ENCODE measurements at places on chromosomes 7 and 10.

GRCh38 chr10:83541046-83541445 is 598.3 kb upstream of the GHITM start:
- no peak for DNase-seq

GRCh38 chr10:91775731-91776130 is 22.5 kb upstream of the TNKS2 start:
- no peak for DNase-seq

DNA sequence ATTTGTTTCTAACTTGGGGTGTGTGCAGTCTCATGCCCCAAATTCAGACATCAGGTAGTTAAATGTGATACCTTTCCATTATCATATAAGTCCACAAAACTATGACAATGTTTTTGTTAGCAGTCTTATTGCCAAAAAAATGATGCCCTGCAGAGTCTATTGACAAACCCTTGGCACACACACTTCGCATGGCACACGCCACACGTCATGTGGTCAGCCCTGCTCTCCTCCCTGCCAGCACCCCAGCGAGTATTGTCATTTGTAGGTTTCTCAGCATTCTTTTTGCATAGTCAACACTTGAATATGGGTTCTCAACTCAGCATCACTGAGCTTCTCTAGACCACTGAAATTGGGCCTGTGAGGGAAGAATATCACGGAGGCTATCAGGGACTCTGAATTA is 356.0 kb downstream of the INHBA start:
- no peak for DNase-seq

DNA sequence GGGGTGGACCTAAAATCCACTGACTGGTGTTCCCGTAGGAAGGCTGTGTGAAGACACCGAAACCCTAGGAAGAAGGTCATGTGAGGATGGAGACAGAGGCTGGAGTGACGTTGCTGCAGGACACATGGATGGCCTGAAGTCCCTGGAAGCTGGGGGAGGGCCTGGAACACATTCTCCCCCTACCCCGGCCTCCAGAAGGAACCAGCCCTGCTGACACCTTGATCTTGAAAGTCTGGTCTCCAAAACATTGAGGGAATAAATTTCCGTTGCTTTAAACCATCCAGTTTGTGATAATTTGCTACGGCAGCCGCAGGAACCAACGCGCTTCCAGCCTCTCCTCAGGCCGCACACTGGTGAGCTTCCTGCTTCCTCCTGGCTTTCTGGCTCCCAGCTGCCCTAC is 288.2 kb downstream of the GLRX3 start:
- DNase-seq, result no peak

- DNase-seq, result no peak
Measured at GRCh38 chr10:72690071-72690755, 1.7 kb upstream of the MCU start.

GRCh38 chr10:91444211-91445182 is 34.4 kb downstream of the HECTD2 start:
- no peak for DNase-seq

DNA sequence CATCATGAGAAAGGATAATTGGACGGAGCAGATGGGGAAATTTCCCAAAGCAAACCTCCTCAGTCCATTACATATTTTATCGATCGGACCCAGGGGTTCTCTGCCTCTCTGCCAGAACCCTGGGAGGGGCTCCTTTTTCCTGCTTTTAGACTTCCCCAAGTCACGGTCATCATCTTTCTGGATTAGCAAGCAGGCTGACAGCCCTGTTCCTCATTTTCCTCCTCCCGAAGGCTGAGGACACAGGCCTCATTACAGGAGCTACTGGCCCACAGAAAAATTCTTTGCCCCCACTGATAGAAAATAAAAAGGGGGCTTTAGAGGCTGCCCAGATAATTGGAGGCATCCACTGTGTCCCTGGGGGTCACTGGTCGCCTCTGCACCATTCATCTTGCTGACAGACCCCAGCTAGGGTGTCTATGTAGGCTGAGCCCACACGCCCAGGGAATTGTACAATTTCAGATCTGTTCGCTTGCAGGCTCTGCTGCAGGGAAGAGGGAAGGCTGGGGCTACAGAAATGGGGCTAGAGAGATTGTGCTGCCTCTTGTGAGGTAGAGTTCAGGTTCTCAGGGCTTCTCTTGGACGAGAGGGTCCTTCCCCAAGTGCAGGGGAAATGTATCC is 125.7 kb upstream of the SDK1 start:
- DNase-seq, result no peak

DNA sequence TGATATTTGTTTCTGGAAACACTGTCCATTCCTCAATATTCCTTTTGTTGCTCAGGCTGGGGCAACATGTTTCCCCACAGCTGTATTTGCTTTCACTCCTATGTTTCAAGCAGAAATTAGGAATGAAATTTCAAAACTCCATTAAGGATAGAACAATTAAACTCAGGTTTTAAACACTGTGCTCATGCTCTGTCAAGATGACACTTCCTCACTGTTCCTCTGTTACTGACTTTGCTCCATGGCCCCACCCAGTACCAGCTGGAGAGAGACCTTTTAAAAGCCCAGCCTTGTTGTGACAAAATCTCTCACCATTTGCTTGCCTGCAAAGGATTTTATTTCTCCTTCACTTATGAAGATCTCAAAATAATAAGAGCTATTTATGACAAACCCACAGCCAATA is 197.4 kb downstream of the ELMO1 start:
- no peak for DNase-seq

DNA sequence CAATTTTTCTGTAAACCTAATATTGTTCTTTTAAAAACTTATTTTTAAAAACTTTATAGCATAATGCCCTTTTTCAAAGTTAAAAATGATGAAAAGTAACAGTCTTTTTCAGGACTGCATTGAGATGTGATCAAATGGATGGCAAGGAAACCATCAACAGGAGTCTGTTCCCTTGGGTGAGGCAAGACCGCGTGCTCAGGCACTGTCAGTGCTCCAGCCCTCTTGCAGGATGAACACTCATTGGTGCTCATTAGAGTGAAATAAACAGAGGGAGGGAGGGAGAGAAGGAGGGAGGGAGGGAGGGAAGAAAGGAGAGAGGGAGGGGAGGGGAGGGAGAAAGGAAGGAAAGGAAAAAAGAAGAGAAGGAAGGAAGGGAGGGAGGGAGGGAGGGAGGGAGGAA is 145.7 kb upstream of the CHST15 start:
- no peak for DNase-seq
